CD4-positive, alpha-beta T cell treated with Interleukin-15 for 4 hours (primary cell): ENCODE measurements at places on chromosomes 4 and X.

DNA sequence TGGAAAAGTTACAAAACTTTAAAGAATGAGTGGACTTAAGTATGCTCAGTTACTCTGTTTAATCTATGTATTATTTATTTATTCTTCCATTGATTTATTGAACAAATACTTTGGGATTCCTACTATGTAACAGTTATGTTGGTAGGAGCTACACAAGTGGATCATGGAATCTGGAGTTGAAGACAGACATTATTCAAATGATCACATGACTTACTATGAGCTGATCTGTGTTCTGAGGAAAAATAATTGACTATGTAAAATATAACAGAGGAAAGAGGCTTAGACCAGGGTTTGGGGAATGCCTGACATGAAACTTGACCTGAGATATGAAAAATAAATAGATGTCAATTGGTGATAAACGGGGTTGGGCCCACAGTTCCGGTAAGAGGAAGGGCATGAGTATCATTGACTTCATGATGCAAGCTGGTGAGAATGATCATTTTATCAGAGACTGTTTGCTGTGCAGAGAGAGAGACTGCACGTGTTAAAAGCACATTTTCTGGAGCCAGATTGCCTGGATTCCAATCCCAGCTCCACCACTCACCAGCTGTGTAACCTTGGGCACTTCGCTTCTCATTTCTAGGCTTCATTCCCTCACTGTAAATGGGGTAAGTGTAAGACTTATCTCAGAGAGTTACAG lies 179.0 kb downstream of the SPCS3 start:
- DNase-seq = no peak

DNA sequence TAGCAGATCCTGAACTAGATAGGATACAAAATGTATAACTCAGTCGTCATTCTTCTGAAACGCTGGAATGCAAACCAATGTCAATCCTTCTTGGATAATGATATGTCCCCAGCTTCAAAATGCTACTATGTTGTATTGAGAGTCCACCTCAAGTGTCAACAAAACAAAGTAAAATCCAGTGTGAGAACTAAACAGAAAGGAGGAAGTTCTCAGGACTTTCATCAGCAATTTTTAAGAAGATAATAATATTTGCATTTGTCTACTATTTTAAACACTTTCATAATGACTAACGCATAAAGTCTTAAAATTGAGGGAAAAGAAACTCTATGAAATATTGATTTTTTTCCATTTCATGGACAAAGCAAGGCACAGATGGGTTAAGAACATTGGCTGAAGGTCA lies 36.3 kb downstream of the SOD3 start:
- DNase-seq = no peak

DNA sequence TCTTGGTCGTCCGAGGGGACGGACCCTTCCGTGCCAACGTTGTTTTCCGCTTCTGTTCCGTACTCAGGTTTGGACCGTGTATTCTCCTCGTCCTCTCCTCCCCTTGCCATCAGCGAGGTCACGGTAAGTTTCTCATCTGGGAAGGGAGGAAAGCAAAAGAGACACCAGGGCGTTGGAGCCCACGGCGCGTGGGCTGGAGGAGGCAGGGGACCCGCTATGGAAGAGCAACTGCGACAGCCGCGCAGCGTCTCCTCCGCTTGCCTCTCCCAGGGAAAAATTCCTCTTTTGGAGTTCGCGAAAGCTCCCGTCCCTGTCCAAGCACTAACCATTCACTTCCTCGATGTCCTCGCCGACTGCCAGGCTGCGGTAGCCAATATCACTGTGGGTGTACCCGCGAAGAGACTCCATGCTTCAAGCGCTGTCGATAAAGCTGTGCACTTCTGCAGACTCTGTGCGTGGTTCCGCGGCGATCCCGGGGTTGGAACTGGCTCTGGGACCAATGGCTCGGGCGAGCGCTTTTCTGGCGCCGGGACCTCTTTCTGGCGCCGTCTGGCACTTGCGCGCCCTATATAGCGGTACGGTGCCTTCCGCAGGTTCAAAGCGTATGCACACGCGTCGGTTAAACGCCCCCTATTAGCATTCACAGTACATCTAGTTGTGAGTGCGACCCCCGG lies at the start of gene ESX1:
TSS of gene ESX1 (minus strand) at position 492 of the 674 bp plus-strand sequence. CDS start at position 408, 84 bp downstream.
- DNase-seq = no peak

- DNase-seq = no peak
These were observed 21.7 kb upstream of the CXCL8 start for GRCh38 chr4:73718375-73719373.

GRCh38 chr4:2416564-2417225 lies 1.8 kb downstream of the ZFYVE28 start:
- no peak for DNase-seq

GRCh38 chr4:60992037-60992436 lies 208.1 kb upstream of the ADGRL3 start:
- no peak for DNase-seq

GRCh38 chr4:8316251-8316771 lies 46.8 kb downstream of the HTRA3 start:
- DNase-seq = no peak

DNA sequence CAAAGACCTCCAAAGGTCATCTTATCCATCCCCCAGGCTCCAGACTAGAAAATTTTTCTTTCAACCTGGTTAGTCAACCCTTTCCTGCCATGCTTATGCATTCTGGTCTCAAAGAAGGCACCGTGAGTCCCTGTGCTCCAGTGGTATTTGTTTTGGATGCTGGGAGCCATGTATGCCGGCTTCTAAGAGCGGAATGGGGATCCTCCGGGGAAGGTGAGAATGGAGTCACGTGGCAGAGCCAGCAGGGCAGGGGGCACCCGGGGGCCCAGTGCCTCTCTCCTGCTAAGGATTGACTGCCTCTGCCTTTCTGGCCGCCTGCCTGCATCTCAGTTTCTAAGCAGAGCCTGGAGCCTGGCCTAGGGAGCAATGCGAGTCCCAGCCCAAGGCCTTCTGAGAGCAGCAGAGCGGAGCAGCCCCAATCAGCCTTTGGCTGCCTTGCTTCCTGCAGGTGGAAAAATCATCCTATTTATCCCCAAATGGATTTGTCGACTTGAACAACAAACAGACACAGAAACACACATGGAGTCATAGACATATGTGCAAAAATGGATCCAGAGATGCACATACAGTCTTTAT lies 141.0 kb downstream of the PJA1 start:
- no peak for DNase-seq
